ENCODE measurements at places on chromosomes 3 and 15. TPM values are rescaled to one million over a fixed set of nuclear protein-coding genes. Genes with fewer than 3 reads are reported as not detected.

GRCh38 chr3:22318325-22318724 is 567.3 kb upstream of the ZNF385D start:
- DNase-seq, result no peak

SNTN gene
- total RNA-seq, result not detected

FBXW12 gene
- total RNA-seq, result not detected

- DNase-seq, result no peak
Observed at GRCh38 chr15:29970402-29970695, 112.4 kb upstream of the GOLGA8J start.

- no peak for DNase-seq
Observed at GRCh38 chr3:15903759-15904720, 106.3 kb upstream of the ANKRD28 start.

PSTPIP1 gene
- not detected for total RNA-seq

DNA sequence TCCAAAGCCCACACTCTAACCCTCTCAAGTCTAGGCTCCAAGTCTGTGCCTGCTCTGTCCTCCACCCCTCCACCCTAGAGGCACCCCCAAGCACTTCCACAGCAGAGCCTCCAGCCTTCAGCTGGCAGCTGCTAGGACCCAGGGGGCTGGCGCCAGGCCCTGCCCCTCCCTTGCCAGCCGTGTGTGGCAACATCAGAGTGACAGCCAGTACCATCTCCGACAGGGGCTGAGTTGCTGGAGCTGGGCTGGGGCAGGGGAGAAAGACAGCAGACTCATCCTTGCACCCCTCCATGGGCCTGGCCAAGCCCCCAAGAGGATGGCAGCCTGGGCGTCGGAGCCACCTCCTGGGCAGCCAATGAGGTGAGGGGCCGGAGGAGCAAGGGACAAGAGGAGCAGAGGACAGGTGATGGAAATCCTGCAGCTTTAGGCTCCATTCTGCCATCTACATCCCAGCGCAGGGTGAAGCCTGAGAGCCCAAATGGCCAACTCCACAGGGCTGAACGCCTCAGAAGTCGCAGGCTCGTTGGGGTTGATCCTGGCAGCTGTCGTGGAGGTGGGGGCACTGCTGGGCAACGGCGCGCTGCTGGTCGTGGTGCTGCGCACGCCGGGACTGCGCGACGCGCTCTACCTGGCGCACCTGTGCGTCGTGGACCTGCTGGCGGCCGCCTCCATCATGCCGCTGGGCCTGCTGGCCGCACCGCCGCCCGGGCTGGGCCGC is at the start of gene GPR62:
GPR62 (plus strand) TSS at position 207 of the 718 bp plus-strand sequence; CDS start at position 479, 272 bp downstream.
- DNase-seq, result no peak

- no peak for DNase-seq
Observed at GRCh38 chr15:76529911-76530310, 193.3 kb downstream of the ISL2 start.
